ENCODE measurements at places on chromosomes 16 and 17. TPM values are rescaled to one million over a fixed set of nuclear protein-coding genes. Genes with fewer than 3 reads are reported as not detected.

PIK3R6 gene
- total RNA-seq, result not detected

BCL6B gene
- total RNA-seq, result under 0.01 TPM

CEMP1 gene
- 0.20 TPM for total RNA-seq

PPP1R27 gene
- total RNA-seq, result not detected

CLEC18B gene
- total RNA-seq, result 0.20 TPM

ABCA6 gene
- total RNA-seq, result 114 TPM
